ENCODE measurements at places on chromosomes 5 and 9.

GRCh38 chr9:89905606-89906338 is 301.0 kb downstream of the GADD45G start:
- DNase-seq = no peak

GRCh38 chr9:96618209-96619123 is 1.2 kb downstream of the CDC14B start:
- no peak for DNase-seq

GRCh38 chr5:89277816-89278215 is 394.8 kb upstream of the MEF2C start:
- no peak for DNase-seq

DNA sequence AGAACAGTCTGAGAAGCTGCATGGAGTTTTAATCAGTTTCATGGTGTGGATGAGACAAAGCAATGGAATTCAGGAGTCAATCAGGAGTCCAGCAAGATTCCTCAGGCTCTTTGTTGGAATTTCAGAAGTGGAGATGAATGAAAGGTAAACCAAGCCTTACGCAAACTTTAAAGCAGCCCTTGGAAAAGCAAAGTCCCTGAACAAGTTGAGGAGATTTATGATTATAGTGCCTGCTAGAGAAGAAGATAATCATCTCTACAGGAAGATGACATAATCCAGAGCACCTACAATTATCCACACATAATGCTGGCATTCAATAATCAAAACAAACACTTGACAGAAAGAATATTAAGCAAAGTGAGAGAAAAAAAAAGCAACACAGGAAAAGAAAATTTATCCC is 1380.1 kb upstream of the NUDT12 start:
- no peak for DNase-seq

DNA sequence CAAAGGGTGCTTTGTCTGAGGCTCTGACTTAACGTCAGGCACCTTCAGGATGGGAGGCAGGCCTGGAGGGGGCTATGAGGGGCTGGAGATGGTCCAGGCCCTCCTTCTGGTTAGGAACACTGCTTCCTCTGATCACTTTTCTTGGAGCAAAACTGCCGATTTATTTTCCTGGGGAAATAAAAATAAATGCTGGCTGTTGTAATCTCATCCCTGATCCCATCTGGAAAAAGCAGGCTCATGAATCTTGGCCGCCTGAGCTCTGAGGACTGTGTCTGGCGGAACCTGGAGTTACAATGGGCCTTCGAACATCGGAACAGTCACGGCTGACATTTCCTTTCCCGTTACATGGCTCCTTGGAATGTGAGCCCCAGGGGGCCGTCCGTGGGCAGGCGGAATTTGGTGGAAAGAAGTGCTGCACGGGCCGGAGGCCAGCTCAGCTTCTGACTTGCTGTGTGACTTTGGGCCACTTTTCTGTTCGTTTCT is 157.8 kb downstream of the RGS3 start:
- no peak for DNase-seq

- DNase-seq = no peak
Observed at GRCh38 chr9:130765137-130766020, 69.7 kb upstream of the ABL1 start.

DNA sequence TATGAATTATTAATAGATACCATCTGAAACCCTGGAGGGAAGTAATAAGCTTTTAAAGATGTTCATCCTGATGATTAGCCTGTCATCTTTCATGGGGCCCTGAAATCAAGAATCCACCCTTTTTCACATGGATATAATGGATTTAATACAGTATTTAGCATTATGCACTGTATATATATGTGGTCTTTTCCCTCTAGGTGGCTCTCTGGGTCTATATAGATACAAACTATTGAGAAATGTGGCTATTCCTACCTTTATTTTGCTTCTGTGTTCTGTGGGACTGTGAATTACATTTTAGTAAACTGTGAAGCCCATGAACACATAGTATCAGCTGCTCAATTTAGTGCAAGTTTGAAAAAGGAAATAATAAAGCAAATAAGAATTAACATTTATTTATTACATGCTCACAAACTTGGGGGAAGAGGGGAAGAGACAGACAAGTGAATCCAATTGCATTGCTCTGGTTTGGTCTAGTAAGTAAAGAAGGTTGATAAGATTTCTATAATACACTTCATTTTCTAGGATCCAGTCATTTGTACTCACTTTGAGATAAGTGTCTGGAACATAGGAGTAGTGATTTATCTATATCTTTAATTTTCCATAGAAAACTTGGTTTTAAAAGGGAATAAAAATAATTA is 112.2 kb downstream of the SCAMP1 start:
- no peak for DNase-seq

- DNase-seq = no peak
Observed at GRCh38 chr5:8176101-8176693, 307.2 kb downstream of the MTRR start.

- no peak for DNase-seq
Observed at GRCh38 chr5:146516151-146516475, at the start of gene GPR151. Gene GPR151, minus strand, starts transcription at chr5:146516190. Its CDS starts 77 bp downstream, at chr5:146516113.

DNA sequence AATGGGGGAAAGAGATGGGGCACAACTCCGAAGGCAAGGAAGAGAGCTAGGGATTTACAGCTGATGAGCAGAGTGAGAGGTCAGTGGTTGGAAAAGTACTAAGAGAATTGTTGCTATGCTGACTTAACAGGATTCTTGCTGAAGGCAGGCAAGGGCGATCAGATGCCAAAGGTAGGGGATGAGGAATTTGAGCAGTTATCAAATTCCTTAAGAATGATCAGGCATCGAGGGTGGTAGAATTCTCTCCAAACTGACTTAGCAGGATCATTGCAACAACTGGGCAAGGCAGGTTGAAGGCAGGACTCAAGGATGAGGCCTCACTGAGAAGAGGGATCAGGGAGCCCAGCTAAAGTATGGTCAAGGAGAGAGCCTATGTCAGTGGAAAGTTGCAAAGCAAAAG is 171.0 kb downstream of the HSD17B3 start:
- no peak for DNase-seq

- DNase-seq = no peak
Observed at GRCh38 chr9:120916991-120917880, 9.4 kb downstream of the TRAF1 start.

DNA sequence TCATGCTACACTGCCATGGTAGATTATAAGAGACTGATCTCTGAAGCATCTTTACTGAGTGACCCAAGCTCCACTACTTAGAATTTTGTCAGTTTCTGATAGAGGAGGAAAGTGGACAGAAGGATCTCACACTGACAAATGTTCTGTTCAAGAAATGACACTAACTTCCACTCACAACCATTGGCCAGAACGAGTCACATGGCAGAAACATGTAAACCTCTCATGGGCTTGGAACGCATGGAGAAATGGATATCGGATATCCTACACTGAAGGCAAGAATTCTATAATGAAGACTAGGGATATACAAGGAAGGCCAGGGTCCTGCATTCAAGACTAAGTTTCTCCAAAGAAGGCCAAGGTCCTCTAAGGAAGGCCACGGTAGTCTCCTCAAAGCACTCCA is 31.1 kb downstream of the EGFLAM start:
- no peak for DNase-seq

DNA sequence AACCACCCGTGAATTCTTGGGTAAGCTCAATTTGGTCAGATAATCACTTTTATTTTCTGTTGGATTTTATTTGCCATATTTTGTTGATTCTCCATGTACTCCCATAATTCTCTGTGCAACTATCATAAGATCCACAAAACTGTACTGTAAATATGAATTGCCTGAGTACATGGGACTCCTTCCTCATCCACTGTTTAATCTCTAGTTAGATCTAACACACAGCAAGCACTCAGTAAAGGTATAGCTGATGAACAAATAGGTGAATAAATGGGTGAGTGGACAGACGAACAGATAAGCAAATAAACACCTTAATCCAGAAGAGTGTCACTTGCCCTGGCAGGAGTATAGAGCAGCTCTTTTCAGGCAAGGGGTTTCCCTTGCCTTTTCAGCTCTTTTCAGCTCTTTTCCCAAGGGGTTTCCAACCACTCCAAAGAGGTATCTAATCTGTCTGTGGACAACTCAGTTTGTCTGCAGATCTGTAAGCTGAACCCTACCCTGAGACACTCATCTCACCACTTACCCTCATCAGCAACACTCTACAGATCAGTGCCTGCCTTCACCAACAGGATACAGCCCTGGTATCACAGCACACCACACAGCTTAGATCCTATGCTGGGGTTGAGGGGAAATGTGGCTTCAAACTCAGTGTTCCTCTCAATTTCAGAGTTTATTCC is 51.2 kb downstream of the SIL1 start:
- no peak for DNase-seq

- no peak for DNase-seq
Observed at GRCh38 chr9:93119953-93120845, 13.9 kb downstream of the NINJ1 start.

DNA sequence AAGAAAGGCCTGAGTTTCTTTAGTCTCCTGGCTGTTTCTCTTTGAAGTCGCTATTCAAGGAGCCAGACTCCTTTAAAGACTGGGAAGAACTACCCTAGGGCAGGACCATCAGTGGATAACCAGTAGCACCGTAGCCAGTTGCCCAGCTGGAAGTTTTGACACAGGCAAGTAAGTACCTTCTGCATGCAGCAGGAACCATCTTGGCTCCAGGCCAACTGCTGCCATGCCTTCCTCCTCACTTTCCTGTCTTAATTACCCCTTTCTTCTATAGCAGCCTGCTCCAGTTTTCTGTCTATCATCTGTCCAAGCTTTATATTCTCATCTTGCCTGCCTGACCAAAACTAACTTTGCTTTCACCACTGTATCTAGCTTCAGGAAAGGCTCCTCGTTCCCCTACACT is 149.7 kb upstream of the SV2C start:
- DNase-seq = no peak

DNA sequence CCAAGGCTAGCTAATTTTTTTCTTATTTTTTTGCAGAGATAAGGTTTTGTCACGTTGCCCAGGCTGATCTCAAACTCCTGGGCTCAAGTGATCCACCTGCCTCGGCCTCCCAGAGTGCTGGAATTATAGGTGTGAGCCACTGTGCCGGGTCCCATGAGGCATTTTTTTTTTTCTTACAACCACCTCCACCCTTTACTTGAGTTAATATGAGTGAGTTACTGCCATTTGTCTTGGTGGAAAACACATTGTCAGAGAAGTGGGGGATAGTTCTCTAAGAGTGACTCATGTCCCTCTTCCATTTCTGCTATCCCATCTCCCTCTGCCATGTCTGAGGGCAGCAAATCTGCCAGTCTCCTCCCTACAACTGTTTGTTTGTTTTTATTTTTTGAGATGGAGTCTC is 163.4 kb upstream of the CLINT1 start:
- DNase-seq = no peak

- no peak for DNase-seq
Observed at GRCh38 chr9:108536836-108537601, 318.8 kb downstream of the ACTL7B start.

- DNase-seq = no peak
Observed at GRCh38 chr9:135567311-135567710, 5.8 kb downstream of the PAEP start.

GRCh38 chr9:76023715-76024195 is 133.3 kb downstream of the PCSK5 start:
- no peak for DNase-seq

DNA sequence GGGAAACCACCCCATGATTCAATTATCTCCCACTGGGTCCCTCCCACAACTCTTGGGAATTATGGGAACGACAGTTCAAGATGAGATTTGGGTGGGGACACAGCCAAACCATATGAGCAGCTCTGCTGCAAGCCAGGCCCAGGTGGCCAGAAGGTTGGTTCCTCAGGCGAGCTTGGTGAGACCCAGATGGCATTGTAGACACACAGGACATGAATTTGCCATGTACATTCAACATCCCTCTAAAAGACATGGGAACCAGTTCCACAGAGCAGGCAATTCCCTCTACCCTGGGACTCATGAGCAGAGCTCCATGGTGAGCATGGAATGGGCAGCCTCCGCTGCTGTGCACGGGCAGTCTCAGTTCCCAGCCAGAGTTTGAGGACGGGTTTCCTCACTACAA is 53.3 kb downstream of the NSUN2 start:
- no peak for DNase-seq

DNA sequence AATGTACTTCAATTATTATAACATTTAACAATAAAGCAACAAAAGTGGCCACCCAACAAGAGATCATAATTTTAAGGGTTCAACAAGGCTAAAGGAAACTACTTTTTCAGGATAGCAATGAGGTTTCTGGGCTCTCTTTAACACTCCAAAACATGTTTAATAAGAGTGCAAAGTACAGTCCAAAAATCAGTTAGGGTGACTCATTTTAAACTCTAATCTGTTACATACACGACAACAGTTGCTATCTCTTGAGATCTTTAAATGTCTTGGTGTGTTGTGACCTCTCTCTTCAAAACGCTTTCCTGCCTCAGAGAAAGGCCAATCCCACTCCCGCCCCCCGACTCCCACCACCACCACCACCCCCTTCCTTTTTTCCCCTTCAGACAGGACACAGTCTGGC is 11.5 kb downstream of the NFIB start:
- DNase-seq = no peak

- no peak for DNase-seq
Observed at GRCh38 chr5:90307322-90307721, 102.2 kb downstream of the CETN3 start.

- DNase-seq = no peak
Observed at GRCh38 chr9:4171261-4171900, 128.5 kb downstream of the GLIS3 start.

DNA sequence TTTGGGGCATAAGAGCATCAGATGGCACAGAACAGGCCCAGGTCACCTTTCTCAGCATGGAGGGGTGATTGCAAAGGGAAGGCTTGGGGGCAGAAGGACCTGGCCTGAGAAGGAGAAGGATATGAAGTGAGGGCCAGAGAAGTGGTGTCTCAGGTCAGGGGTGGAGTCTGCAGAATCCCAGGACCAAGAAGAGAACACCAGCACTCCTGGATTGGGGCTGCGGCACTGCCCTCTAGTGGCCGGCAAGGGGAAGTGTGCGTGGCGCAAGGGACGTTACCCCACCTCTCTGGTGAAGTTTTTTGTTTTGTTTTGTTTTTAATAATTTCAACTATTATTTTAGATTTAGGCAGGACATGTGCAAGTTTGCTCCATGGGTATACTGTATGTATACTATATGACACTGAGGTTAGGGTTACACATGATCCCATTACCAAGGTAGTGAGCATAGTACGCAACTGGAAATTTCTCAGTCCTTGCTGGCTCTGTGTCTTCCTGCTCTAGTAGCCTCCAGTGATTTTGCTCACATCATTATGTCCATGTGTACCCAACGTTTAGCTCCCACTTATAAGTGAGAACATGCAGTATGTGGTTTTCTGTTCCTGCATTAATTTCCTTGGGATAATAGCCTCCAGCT is 1548.6 kb downstream of the EFNA5 start:
- no peak for DNase-seq

DNA sequence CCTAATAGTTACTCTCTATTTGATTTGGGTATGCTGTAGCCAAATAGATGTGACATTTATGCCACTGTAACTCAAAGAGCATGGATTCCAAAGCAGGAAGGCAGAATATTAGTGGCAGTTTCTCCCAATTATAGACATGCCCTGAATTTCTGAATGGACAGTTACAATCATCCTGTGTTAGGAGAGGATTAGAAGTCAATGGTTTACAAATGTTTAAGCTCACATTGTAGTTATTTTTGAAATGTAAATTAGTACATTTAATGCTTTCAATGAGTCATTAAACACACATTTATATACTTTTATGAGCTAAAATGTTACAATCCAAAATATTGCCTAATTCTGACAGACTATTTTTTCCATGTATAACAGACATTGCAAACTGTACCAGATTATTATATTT is 62.3 kb upstream of the CDH18 start:
- no peak for DNase-seq

Data from stimulated activated CD8-positive, alpha-beta memory T cell treated with anti-CD3 and anti-CD28 coated beads, Interleukin-4, amount 100 ng/mL, for 1 hour (primary cell).